NCI-H774 (cell line): ENCODE measurements at places on chromosomes 11 and 22.

DNA sequence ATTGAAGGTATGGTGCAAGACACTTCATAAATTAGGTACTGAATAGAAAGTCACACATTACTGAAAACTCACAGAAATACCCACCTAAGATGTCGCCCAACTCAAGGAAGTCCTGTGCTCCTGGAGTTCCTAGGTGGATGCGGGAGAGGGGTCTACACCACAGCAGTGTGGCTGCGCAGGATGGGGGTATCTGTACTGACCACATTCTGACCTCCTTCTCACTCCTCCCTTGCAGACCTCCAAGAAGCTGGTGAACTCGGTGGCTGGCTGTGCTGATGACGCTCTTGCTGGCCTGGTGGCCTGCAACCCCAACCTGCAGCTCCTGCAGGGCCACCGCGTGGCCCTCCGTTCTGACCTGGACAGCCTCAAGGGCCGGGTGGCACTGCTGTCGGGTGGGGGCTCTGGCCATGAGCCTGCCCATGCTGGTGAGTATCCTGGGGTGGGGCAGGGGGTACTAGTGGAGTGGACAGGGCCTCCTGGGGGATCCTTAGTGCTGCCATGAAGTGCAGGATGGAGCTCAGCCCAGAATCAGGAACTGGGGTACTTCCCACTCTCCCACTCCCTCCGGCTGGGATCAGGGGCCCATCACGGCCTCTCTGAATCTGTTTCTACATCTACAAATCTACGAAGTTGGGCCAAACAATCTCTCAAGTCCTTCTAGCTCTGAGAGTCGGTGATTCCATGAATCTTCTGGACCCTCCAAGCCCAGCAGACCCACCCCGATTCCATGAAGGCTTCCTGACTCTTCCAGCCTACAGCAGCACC, 4.9 kb downstream of the TKFC start:
- DNase-seq: no peak

GRCh38 chr11:64017945-64018224, 17.8 kb upstream of the FLRT1 start:
- DNase-seq: no peak

DNA sequence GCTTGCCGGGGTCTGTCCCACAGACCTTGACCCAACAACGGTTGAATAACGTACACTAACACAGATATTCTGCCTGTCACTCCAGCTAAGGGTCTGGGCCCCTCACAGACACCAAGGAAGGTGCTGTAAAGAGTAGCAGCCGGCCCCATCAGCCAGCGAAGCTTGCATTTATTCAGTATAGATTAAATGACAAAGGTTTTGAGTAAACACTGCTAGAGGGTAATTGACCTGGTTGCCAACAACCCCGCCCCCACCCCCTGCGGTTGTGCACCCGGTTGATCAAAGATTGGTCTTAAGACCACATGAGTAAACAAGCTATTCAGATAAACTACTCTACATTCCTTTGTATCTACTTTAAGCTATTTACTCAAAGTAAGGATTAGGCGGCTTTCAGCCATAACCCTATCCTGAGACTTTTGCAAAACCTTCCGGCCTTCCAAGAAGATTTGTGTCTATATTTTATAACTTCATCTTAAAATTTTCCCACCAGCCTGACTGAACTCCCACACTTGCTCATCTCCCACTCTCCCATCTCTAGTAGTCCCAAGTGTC, 4.8 kb upstream of the CKAP5 start:
- no peak for DNase-seq

- no peak for DNase-seq
These were observed 14.1 kb downstream of the KBTBD3 start for GRCh38 chr11:106063009-106063408.

DNA sequence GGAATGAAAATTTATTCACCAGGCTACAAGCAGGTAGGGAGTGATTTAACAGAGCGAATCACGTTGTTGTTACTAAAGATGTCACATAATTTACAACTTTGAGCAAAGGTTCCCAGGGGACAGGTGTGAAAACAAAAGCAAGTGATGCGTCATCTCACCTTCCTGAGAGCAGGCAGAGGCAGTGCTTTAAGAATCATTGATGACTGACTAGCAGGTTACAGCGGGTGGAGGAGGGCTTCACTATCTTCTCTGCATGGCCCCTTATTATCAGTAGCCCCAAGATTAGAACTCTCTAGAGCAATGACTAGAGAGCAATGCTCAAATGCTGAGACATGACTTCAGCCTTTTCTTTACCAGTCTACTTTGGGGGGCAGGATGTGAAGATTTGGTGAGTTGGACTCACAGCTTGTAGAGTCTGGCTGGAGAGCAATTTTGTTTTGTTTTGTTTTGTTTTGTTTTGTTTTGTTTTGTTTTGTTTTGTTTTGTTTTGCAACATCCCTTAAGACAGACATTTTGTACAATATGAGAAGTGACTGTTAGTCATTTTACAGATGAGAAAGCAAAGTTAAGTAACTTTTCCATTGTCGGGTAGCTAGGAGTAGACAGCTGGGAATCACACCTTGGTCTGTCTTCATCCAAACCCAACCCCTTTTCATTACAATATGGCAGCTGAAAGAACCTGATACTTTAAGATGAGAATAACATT, 84.8 kb downstream of the SLC1A2 start:
- no peak for DNase-seq
